ENCODE measurements at places on chromosomes 3 and 15. TPM values are rescaled to one million over a fixed set of nuclear protein-coding genes. Genes with fewer than 3 reads are reported as not detected.

The TMC3 gene
- not detected for total RNA-seq

GRCh38 chr3:188779281-188779980, 392.3 kb upstream of the TPRG1 start:
- DNase-seq = no peak

The LSG1 gene
- 87.0 TPM for total RNA-seq

The PLD1 gene
- total RNA-seq = 195 TPM

- DNase-seq = no peak
Observed at GRCh38 chr3:108588601-108589000, 637 bp downstream of the CIP2A start.

The PRSS50 gene
- total RNA-seq = not detected

DNA sequence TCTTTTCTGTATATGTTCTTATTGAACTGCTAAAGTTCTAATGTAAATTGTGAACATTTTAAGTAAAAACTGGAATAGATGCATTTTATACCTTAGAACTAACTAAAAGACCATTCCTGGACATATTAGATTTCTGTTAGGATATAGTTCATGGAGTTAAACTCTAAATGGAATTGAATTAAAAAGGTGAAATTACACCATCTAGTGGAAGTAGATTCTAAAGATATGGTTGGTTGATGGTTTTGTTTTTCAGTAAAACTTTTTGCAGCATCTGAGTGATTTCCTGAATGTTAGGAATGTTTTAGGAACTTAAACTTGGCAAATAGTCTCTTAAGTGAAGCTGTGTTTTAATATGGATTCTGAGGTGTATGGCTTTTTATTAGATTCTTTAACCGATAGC, 96.8 kb downstream of the SLMAP start:
- no peak for DNase-seq

- no peak for DNase-seq
Observed at GRCh38 chr3:171980578-171981270, 58.7 kb upstream of the FNDC3B start.

DNA sequence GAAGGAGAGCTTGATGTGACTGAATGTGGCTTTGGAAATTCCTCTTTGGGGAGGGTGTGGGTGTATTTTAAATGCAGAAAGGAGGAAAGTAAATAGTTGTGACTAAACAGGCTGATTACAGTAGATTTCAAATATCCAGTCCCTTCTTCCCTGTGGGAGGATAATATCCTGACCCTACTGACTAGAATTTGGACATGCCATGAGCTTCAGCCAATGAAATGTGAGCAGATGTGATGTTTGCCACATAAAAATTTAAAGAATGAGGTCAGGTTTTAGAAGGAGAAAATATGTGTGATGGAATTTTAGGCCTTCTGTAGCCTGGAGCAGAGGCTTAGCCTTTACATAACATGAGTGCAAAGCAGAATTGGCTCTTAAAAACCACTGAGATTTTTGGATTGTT, 1218.9 kb downstream of the ROBO2 start:
- DNase-seq = no peak

- DNase-seq = no peak
Observed at GRCh38 chr3:174101244-174101643, 703.7 kb downstream of the NLGN1 start.

The FURIN gene
- total RNA-seq = 72.4 TPM

GRCh38 chr3:170387950-170388349, 30.4 kb downstream of the SKIL start:
- no peak for DNase-seq
